H7 (cell line): ENCODE measurements at places on chromosomes 4 and X.
A peak's percentile ranks its signal among the peaks of the same experiment; 100 is the strongest.

DNA sequence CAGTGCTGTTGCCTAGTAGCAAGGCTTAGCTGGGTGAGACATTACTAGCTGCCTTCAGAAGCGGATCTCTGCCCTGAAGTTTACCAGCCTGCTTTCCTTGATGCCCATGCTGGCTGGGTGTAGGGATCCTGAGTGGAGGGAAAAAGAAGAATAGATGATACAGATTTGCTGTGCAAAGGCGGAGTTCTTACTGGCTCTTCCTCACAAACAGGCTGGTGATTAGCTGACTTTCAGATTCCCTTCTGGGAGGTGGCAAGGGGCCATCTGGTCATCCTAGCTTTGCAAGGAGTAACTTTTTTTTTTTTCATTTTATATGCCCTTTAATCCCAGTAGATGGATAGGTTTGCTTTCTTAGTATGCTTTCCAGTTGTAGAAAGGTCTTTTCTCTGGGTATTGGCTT is 44.8 kb downstream of the SMARCA5 start:
- no peak for DNase-seq

DNA sequence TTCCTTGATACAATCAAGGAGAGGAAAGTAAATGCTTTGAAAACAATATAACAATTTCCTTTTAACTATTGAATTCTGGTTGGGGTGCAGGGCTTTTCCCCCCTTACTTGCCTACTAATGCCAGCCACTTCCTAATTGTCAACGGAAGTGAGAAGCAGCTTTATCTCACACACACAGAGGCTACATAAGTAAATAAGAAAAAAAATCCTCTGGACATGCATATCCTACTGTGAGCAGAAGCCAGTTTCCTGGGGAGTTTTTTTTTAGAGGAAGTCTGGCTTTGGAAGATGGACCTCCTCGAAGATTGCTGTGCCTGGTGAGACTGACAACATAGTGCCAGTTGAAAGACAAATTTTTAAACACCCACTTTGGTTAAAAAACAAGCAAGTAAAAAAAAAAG is 180.6 kb downstream of the OPHN1 start:
- DNase-seq: no peak

- no peak for DNase-seq
Observed at GRCh38 chr4:53732661-53733060, 141.4 kb upstream of the LNX1 start.

DNA sequence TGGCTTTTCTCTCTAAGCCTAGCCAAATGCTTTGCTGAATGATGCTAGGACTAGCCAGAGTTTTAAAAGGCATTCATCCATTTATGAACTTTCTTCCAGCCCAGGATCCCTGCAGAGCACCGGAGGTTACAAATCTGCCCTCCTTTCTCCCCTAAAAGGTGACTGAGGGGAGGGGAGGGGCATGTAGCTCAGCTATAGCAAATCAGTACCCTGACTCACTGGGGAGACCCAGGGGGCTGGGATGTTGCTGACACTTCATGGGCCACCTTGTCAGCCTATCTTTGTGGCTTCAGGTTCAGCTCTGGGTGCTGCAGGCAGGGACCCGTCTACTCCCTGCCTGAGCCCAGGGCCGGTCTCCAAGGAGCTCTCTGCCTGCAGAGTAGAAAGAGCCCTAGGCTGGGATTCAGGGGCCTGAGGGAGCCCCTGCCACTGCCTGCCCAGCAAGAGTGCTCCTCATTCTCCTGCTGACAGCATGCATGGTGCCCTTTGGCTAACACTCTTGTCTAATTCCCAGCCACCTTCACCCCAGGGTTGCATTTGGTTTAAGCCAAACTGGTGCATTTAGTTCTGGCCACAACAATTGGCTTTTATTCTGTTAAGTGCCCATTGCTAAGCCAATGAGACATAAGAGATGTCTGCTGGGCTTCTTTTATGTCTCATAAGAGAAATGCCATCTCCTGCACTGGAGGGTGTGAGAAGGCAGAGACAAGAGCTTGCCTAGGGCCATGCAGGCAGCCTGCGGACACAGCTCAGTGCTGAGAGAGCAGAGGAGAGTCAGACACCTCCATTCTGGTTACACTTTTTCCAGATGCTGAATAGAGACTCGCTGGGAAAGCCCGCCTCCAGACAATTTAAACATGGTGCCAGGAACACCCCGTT is 11.9 kb upstream of the UBA6 start:
- DNase-seq: no peak

- DNase-seq: no peak
Observed at GRCh38 chr4:13203101-13203500, 281.0 kb downstream of the RAB28 start.

DNA sequence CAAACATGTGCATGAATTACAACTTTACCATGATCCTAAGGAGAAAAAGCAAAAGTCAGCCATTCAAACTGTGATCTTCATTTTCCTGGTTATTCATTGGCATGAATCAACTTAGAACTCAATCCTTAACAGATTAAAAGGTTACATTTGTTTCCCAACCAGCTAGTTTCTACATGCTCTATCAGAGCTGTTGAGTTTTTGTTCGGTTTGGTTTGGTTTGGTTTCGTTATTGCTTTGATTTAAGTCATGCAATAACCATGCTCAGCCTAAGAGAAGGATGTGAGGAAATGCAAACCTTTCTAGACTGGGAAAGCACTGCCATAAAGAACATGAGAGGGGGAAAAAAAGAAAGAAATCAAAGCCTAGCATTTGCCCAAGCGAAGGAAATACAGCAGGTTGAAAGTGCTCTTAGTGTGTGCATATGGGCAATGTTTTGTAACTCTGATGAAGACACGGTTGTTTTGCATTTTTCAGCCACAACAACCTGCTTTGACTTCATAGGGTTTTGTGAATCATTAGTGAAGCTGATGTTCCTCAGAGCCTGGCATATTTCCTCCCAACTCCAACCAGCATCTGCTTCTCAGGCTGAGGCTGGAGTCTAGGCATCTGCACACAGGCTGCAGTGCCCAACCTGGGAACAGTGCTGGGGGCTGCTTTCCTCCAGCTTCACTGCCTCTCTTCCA is 234.3 kb downstream of the ZNF674 start:
- no peak for DNase-seq

DNA sequence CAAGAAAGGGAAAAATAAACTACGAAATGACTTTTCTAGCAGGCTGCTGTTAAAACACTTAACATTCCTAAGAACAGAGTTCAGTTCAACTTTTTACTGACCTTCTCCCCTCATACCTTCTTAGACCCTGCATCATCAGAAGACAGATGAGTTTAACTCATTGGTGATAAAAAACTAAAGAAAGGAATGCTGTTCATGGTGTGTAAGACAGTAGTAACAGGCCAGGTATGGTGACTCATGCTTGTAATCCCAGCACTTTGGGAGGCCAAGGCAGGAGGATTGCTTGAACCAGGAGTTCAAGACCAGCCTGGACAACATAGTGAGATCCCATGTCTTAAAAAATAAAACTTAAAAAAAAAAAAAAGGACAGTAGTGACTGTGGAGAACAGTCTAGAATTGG is 16.2 kb downstream of the RBM47 start:
- no peak for DNase-seq

GRCh38 chrX:66633541-66633940 is 5.3 kb downstream of the EDA2R start:
- DNase-seq: no peak

- no peak for DNase-seq
Observed at GRCh38 chr4:101846550-101846949, 56.0 kb downstream of the BANK1 start.

DNA sequence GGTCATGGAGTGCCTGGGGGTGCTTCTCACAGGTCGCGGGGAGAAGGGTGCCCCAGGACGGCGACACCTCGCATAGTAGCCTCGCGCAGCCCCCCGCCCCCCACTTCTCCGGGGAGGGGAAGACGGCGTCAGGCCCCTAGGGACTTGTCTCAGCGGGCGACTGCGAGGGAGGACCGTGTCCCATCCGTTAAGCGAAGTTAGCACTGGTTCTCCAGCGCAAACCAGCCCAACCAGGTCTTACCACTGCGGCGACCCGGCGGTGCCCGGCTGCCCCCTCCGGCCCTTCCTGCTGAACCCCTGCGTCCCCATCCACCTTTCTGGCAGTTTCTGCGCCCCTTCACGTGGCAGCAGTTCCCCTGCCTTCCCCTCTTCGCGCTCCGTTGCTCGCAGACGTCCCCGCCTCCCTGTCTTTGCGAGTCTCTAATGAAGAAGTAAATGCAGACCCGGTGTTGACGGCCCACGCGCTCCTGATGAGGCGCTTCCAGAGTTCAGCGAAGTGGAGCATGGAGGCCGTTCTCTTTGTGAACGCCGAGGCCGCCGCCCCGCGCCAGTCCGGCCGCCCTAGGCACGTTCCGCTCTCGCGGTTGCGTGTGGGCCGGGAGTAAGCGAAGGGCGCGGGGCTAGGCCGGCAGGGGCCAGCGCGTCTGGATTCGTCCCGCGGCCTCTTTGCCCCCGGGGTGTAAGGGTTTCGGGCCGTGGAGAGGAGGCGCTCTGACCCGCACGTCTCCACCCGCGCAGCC is 3.0 kb downstream of the SLIT2 start:
- peak; percentile 64 for DNase-seq

GRCh38 chrX:46588263-46588662 is 14.7 kb downstream of the CHST7 start:
- no peak for DNase-seq

GRCh38 chrX:7351926-7352325 is 204.0 kb upstream of the PUDP start:
- DNase-seq: no peak

DNA sequence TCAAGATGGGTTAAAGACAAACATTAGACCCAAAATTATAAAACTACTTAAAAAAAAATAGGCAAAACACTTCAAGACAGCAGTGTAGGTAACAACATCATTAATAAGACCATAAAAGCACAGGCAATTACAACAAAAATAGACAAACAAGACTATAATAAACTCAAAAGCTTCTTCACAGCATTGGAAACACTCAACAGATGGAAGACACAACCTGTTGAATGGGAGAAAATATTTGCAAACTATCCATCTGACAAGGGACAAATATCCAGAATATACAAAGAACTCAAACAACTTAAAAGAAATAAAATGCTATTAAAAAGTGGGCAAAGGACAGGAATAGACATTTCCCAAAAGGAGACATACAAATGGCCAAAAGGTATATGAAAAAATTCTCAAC is 170.7 kb downstream of the HHIP start:
- DNase-seq: no peak

DNA sequence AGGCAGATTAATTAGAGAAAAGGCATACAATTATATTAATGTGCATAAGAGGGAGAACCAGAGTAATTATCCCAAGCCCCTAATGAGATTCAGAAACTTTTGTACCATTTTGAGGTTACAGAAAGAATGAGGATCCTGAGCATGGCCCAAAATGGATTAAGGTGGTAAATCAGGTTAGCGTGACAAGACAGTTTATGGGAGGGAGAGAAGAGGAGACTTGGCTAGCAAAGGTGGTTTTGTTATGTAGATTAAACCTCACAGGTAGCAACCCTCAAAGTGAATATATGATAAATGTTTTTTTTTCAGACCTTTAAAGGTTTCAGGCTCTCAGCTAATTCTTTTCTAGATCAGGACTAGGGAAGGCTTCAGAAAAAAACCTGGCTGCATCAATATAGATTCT is 781.8 kb downstream of the FAM133A start:
- peak; percentile 2 for DNase-seq

DNA sequence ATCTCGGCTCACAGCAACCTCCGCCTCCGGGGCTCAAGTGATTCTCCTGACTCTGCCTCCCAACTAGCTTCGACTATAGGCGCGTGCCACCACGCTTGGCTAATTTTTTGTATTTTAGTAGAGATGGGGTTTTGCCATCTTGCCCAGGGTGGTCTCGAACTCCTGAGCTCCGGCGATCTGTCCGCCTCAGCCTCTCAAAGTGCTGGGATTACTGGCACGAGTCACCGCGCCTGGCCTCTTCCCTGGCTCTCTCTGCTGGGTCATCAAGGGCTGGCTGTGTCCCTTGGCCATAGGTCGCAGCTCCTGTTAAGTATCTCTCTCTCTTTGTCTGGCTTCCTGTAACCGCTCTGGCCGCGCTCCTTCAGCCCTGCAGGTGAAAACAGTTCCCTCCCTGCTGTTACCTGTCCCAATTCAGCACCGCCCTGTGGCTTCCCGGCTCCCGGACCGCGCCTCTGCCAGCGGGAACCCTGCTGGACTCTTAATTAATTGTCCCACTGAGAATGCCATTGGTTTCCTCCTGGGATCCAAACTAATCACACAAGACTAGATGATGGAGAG is 1.3 kb upstream of the RGS12 start:
- peak; percentile 78 for DNase-seq

GRCh38 chr4:96993560-96993959 is 1149.7 kb downstream of the STPG2 start:
- DNase-seq: no peak

GRCh38 chrX:48794911-48795515 is 6.9 kb upstream of the HDAC6 start:
- DNase-seq: no peak

GRCh38 chr4:184699941-184700340 is 34.0 kb downstream of the CENPU start:
- no peak for DNase-seq

DNA sequence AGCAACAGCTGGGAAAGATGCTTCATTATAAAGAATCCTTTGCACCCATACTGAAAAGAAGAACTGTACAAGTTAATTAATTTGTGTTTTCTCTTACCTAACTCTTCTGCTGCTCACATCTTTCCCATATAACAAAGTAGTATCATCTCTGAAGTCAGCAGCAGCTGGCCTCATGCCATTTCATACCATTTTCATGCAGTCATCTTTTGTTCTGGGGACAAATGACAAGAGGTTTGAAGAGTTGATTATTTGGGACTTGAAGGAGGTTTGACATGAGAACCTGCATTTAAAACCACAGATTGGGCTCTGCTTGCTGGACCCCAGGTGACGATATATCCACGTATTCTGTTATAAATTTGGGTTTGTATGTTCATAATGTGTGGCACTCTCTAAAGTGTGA is 430.3 kb downstream of the SPRY1 start:
- no peak for DNase-seq

- no peak for DNase-seq
Observed at GRCh38 chr4:153809307-153809706, 20.4 kb upstream of the SFRP2 start.

DNA sequence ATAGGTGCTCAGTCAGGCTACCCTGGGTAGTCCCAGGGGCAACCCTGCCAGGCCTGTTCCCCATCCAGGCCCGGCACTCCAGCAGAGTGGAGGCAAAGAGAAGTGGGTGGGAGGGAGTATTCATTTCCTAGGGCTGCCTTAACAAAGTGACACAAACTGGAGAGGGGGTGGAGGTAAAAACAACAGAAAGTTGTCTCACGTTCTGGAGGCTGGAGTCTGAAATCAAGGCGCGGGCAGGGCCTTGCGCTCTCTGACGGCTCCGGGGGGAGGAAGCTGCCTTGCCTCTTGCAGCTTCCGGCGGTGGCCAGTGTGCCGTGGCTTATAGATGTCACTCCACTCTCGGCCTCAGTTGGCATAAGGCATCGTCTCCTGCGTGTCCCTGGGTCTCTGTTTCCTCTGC is 90.8 kb downstream of the DCTD start:
- peak; percentile 43 for DNase-seq

GRCh38 chr4:127463883-127464282 is 168.9 kb upstream of the INTU start:
- DNase-seq: no peak

GRCh38 chr4:16775411-16776154 is 122.9 kb downstream of the LDB2 start:
- DNase-seq: no peak
